ENCODE measurements at places on chromosomes 4 and X. TPM values are rescaled to one million over a fixed set of nuclear protein-coding genes. Genes with fewer than 3 reads are reported as not detected.

The GPR143 gene
- 0.78 TPM for total RNA-seq

The PCDH11X gene
- 0.03 TPM for total RNA-seq

The EMCN gene
- 1.8 TPM for total RNA-seq

The TNIP3 gene
- not detected for total RNA-seq

The GPR50 gene
- not detected for total RNA-seq

The CT45A5 gene
- total RNA-seq = not detected

The ITIH6 gene
- not detected for total RNA-seq

The PNMA3 gene
- total RNA-seq = 0.23 TPM

The TMEM150C gene
- 8.1 TPM for total RNA-seq

The SLC7A11 gene
- total RNA-seq = 0.13 TPM

The RBBP7 gene
- total RNA-seq = 28.1 TPM

The GUCY1B1 gene
- 2.1 TPM for total RNA-seq

The IL2RG gene
- 1.9 TPM for total RNA-seq

The TRPC5OS gene
- not detected for total RNA-seq

The SLITRK4 gene
- not detected for total RNA-seq

The ZCCHC12 gene
- not detected for total RNA-seq

Measured in left lobe of liver (tissue), 2 donors.